ENCODE measurements at places on chromosomes 4 and X.

DNA sequence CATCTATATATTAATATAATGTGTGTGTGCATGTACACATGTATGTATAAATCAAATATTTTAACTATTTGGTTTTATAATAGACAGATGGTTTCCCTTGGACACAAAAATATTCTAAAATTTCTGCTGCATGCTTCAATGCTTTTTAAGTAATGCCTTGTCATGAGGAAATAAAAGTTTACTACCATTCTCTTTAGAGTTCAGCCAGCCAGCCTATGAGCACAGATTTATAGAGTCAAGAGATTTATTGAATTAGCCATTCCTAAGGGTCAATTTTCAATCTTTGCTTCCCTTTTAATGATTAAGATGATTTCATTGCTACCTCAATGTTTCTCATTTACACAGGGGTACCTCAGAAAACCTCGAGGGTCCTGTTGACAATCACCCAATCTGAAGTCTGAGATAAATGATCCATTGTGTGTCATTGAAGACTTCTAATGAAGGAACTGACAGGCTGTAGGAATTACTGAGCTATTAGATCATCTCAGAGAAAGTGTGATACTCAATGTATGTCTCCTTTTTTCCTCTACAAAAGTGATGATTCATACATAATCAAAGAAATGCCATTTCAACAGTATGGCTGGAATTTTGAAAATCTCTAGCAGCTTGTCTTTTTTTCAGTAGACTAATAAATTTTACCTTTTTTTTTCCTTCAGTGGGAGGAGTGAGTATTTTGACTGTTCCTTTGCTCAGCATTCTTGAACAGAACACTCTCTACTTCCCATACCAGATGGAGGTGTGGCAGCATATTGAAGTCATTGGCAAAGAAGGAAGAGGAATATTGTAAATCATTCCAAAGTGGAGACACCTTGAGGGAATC is 222.6 kb upstream of the PCDH18 start:
- no peak for DNase-seq

DNA sequence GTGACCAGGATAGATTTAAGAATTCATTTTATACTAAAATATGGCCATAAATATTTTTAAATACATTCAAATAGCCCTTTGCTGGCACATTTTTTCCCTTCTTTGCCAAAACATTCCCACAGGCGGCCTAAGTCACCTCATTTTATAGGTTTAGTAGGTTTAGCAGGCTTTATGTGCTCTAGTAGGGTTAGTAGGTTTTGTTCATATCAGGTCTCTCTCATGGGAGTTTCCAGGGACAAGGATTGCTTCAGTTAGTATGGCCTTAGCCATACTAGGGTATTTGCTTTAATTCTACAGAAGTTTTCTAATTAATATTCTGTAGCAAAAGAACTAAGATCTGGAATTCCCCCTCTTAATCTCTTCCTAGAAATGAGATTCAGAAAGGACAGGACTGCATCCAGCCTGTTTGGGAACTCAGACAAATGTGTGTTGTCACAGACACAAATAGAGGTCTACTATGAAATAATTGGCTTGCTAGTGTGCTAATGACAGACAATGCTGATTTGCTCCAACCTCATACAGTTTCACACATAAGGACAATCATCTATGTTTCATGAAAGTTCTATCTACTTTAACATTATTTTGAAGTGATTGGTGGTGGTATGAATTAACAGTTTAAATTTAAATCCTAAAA is 772 bp upstream of the MTTP start:
- no peak for DNase-seq

DNA sequence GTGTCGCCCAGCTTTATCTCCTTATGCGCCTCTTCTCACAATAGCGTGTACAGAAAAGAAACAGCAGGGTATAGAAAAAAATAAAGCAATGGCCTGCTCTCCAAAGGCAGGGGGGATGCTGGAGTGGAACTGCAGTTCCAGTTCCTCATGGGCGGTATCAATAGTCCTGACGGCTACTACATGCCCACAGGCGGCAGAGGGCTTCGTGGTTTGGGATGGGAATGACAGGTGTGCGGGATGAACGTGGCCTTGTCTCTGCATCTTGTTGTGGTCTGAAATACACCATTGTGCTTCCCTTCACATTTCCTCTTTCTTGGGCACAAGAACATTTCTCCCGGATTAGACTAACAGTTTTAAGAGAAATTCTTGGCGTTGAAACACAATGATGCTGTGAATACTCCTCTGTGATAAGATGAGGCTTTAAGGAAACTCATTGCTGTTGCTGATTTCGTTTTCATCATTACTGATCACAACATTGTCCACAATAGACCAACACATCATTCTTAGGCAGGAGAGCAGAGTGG is 124.1 kb upstream of the IGFBP7 start:
- DNase-seq = no peak

GRCh38 chr4:47486231-47486673 is 1.2 kb downstream of the ATP10D start:
- peak; percentile 6 for DNase-seq

DNA sequence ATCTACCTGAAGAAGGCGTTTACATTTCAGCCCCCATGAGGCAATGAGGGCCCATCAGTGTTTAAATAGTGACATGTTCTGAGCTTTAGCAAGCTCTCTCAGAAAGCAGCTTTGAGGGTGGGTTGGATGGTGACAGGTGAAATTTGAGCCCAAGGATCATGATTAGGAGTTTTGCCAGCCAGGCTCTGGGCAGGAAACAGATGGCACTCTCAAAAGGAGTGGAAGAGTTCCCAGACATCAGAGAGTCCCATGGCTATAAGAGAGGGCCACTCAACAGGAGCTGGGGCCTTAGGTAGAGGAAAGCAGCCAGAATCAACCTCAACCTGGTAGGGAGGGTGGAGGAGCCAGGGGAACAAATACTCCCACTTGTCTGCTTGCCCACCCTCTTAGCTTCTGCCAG is 499.8 kb downstream of the MID1IP1 start:
- no peak for DNase-seq

- DNase-seq = peak; percentile 72
Observed at GRCh38 chrX:46649421-46650260, 76.1 kb downstream of the CHST7 start.

- DNase-seq = no peak
Observed at GRCh38 chr4:62806816-62807215, 1602.4 kb downstream of the TECRL start.

GRCh38 chrX:29992083-29992482 is 223.3 kb upstream of the MAGEB2 start:
- no peak for DNase-seq

- no peak for DNase-seq
Observed at GRCh38 chr4:175790083-175790482, 22.0 kb downstream of the GPM6A start.

DNA sequence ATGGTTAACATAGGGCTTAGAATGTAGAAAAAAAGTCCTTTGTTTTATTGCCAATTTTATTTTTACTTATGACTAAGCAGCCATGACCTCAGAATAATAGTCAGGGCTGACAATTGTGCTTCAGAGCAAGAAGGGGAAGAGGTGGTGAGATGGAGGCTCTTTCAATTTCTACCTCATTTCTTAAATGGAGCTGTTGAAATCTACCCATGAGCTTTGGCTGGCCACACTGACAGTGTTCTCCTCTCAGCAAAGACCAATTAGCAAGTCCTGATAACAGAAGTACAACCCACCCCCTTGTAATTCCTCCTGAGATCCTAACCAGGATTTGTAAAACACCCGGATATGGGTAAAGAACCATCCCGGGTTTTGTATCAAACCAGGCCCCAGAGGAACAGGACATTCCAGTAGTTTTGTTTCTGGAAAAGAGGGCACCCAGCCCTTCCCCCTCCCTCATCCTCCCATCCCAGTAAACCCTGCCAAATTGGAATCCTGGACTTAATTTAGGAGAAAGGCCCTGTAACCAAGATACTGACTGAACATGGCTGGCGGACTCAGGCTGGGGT is at the start of gene HEPH:
HEPH (plus strand) TSS at position 399 of the 563 bp plus-strand sequence. CDS start 6,324 bp downstream, outside the sequence.
- DNase-seq = no peak

DNA sequence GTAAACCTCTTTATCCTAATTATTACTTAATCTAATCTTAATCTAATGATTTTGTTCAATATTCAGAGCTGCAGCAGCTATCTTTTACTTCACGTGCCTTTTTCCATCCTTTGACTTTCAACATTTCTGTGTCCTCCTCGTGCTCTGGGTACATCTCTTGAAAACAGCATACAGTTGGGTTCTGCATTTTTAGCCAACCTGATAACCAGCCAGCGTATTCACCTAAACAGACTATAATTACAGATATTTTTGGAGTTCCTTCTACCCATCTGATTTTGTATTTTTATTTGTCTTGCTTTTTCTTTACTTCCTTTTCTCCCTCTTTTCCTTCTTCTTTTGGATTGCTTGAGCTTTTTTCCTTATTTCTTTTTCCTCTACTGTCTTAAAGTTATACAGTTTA is 16.2 kb upstream of the JAKMIP1 start:
- DNase-seq = no peak

GRCh38 chr4:77821775-77822174 is 2.6 kb upstream of the CNOT6L start:
- peak; percentile 52 for DNase-seq

- DNase-seq = peak; percentile 47
Observed at GRCh38 chrX:139113708-139114107, 402.2 kb upstream of the FGF13 start.

DNA sequence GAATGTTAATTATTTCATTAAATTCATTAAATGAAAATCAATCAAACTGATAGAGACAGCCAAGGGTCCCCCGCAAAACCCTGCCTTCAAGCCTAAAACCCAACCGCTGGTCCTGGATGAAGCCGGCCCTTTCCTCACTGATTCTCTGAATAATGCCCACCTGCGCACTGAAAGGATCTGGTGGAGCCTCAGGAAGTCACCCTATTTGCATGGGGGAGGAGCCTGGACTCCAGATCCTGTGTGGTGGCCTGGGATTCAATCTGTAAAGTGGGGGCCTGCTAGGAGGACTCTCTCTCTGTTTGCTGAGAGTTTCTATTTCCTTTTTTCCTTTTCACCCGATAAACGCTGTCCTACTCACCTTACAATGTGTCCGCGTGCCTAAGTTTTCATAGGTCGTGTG is 97.9 kb upstream of the ADAMTS3 start:
- no peak for DNase-seq

- no peak for DNase-seq
Observed at GRCh38 chr4:66330125-66330524, 659.8 kb upstream of the EPHA5 start.

GRCh38 chrX:87664381-87664780 is 146.8 kb downstream of the KLHL4 start:
- DNase-seq = peak; percentile 51

GRCh38 chrX:10243106-10243505 is 86.3 kb downstream of the CLCN4 start:
- DNase-seq = peak; percentile 10

DNA sequence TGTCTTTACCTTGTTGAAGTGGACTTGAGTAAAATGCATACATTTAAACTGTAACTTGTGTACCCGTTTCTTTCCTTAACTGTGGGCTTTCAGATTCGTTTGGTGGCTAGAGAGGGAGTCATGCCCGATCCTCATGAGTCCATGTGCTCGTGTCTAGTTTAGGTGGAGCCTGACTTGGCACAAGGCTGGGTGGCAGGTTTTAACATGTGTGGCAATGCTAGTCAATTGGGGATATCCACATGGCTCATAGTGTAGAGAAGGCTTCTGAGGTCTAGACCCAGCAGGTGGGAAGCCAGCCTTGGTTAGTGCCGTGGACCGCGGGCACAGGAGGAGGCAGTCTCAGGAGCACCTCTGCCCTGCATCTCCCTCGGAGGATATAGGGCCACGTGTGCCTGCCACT is 48.5 kb upstream of the CLCN4 start:
- no peak for DNase-seq

GRCh38 chr4:55378617-55379467 is 16.9 kb upstream of the TMEM165 start:
- DNase-seq = no peak

DNA sequence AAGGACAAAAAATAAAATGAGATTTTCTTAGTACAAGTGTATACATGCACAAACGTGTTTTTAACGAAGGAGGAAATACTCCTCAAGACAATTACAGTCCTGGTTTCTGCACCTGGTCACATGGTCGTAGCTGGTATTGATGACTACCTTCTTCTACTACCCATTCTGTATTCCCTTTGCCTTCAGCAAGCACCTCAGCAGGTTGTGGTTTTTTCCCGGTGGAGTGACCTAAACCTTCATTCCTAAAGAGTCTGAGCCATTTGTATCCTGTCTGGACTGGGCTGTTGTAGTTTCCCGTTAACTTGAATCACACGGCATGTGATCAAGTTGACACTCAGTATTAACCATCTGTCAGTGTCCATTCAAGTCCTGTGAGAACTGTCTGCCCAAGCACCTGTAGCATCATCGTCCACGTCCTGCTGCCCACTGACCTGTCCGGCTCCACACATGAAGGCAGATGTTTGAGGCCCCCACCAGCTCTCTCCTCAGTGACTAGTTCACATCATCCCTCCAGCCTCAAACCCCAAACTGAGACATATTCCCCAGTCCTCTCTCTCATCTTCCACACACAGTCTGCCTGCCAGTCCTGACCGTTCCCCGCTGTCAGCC is 31.1 kb upstream of the TBC1D14 start:
- DNase-seq = no peak

DNA sequence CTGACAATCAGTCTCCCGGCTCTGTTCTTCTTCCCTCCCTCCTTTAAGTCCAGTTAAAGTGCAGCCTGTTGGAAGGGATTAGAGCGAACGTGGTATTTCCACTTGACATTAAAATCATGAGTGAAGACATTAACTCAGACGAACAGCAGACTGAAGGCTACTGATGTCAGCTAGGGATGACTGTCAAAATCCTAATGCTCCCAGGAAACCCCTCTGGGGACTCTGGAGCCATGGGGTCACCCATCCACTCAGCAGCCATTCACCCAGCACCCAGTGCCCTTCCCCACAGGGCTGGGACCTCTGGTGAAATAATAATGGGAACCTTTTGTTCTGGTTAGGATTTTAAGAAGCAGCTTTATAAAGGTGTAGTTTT is 113.9 kb downstream of the DRD5 start:
- DNase-seq = no peak

DNA sequence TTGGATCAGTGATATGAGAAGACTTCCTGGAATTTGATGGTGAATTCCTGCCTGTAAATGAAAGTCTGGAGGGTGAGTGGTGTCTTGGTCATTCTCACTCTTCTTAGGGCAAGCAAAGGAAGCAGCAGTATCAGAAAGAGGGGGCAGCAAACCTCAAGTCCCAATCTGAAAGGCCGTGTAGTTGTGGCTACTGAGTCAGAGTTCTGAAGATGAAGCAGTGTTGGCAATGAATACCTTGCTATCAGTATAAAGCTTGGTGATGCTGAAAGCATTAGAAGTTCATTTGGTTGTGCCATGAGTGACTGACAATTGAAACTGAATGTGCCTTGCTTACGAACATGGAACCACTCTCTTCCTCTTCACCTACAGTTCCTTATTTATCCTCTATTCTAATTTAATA is 35.0 kb upstream of the GLRA3 start:
- no peak for DNase-seq

GRCh38 chr4:145168581-145169187 is 11.7 kb downstream of the OTUD4 start:
- DNase-seq = no peak

DNA sequence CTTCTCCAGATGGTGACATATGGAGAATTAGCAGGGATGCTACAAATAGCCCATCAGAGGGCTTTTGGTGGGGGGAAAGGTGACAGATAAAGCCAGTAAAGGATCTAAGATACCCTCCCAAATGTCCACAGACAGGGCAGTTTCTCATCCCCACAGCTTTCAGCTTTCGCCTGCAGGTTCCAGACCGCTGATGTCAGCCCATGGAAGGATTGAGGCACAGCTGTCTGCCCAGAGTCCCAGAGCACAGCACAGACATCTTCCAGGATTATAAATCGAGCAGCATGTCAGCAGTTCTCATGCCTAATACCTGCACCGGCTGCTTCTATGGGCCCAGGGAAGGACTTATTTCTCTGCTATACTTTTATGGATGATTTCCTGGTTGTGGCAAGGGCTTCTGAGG is 96.7 kb upstream of the MXRA5 start:
- DNase-seq = no peak

Data from dermis microvascular lymphatic vessel endothelial cell (primary cell).